B cell (primary cell): ENCODE measurements at places on chromosomes 7 and 10.

- no peak for DNase-seq
Observed at GRCh38 chr7:100892364-100893317, 3.0 kb downstream of the ACHE start.

- DNase-seq = no peak
Observed at GRCh38 chr10:69895759-69896158, 94.1 kb downstream of the COL13A1 start.

GRCh38 chr10:95284807-95285206 is 6.0 kb downstream of the PDLIM1 start:
- no peak for DNase-seq

DNA sequence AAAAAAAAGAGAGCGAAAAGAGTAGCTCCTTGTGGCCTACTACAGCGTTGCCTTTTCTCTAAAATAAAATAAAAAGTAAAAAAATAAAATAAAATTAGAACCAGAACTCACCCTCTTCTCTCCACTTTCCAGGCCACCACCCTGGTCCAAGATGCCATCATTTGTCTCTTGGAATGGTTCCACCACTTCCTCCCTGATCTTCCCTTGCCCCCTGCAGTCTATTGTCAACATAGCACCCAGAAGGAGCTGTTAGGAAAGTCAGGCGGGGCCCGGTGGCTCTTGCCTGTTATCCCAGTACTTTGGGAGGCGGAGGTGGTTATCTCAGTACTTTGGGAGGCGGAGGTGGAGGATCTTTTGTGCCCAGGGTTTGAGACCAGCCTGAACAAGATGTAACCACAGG is 7.6 kb upstream of the GRID2IP start:
- DNase-seq = no peak

GRCh38 chr10:61882621-61883370 is 18.7 kb upstream of the ARID5B start:
- no peak for DNase-seq

DNA sequence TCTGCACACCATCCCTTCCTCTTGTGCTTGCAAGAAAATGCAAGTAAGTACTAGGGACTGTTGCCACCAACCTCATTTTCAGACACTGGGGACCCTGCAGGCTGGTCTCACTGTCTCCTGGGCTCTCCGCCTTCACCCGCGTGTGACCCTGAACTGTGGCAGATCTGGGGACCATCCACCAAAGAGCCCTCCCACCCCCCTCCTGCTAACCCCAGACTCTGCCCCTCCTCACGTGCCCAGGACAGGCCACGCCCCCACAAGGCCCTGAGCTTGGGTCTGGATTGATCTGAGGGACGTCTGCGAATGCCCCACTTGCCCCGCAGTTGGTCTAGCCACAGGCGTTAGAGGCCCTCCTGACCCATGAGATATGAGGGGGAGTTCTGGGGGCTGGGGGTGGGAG is 8.1 kb downstream of the CNPY1 start:
- DNase-seq = no peak

DNA sequence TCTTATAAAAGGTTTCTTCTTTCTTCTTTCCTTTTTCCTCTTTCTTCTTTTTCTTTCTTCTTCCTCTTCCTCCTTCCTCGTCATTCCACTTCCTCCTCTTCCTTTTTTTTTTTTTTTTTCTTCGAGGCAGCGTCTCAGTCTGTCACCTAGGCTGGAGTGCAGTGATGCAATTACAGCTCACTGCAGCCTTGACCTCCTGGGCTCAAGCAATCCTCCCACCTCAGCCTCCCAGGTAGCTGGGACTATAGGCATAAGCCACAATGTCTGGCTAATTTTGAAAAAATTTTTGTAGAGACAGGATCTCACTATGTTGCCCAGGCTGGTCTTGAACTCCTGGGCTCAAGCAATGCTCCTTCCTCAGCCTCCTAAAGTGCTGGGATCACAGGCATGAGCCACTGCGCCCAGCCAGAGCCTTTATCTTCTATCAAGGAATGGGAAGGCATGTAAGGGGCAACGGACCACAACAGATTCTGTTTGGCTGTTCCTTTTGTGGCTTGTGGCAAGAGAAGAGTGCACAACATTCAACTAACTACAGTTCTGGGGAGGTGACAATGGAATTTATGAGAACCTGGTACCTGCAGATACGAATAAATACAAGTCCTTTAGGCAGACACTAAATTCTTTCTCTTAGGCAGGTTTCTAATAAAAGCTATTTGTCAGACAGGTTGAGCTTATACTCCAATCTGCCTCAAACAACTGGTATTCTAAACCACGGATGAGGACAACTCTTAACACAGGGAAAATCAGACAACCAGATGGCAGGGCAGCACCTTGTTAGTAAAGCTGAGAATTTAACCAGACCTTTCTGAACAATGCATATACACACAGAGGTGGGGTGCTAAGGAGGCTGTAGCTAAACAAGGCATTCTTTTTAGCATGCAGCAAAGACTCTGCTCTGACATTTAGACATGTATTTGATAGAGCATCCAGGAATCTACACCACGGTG is 100.3 kb downstream of the DOCK4 start:
- no peak for DNase-seq

GRCh38 chr7:123715198-123715597 is 33.6 kb downstream of the WASL start:
- DNase-seq = no peak

GRCh38 chr10:120989996-120990598 is 138.9 kb downstream of the WDR11 start:
- DNase-seq = no peak

GRCh38 chr10:47350671-47351640 is 2.8 kb downstream of the RBP3 start:
- DNase-seq = no peak

DNA sequence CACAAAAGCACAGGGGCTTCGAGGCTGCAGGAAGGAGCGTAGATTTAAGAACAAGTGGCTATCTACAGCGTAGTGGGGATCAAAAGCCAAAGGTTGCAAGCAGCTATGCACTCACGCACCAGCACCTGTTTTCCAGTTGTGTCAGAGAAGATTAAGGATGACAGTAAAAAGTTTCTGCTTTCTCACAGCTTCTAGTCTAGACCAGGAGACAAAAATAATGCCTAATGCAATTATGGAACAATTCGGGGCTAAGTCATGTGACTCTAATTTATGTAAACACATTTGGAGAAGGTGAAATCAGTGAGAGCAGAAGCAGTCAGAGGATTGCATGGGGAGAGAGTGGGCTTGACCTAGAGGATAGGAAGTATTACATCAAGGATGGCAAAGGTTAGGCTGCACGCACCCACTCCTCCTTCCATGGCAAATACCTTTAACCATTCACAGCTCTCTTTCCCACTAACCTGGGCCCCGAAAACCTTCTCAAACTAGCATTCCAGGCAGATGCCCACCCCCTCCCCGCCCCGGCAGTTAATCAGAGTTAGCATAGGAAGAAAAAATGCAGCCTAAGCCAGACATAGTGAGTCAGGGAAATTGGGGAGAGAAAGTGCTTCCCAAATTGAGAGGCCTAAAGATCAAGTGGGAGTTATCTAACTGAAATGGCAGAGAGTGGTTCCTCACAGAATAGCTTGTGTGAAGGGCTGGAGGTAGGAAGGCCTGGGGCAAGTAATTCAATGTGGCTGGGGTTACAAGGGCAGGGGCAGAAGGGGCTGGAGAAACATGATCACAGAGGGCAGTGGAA is 48.2 kb upstream of the GPAM start:
- DNase-seq = no peak

DNA sequence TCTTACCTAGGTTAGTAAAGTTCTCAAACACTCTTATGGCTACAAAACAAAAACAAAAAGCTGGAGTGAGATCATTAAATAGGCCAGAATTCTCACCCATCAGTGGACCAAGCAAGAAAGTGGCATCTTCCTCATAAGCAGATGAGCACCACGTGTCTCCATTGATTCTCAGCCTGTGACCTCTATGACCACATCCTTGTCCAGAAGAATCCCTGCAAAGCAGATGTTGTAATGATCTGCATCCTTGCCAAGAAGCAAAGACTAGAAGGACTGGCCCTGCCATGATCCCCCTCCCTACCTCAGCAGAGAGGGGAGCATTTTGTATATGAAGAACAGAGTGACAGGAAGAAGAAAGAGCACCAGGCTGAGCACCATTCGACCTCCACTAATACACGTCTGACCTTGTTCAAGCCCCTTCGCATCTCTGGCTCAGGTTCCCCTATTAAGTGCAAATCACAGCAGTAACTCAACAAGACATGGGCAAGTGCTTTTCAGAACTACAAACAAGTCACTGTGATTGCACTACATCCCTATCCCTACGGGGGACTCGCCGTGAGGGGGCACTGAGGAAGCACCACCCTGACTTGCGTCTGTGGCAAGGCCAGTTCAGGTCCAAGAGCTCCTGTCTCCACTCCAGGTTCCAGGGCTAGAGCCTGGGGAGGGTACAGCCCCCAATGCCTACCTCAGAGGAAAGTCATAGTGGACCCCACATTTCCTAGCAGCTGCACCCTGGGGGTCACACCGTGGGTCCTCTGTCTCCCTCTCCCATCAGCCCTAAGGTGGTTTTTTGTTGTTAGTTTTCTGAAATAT is 22.2 kb upstream of the RASSF4 start:
- DNase-seq = no peak

- no peak for DNase-seq
Observed at GRCh38 chr10:47339186-47339735, 8.9 kb upstream of the RBP3 start.

- no peak for DNase-seq
Observed at GRCh38 chr10:119575506-119575905, 21.3 kb downstream of the TIAL1 start.

DNA sequence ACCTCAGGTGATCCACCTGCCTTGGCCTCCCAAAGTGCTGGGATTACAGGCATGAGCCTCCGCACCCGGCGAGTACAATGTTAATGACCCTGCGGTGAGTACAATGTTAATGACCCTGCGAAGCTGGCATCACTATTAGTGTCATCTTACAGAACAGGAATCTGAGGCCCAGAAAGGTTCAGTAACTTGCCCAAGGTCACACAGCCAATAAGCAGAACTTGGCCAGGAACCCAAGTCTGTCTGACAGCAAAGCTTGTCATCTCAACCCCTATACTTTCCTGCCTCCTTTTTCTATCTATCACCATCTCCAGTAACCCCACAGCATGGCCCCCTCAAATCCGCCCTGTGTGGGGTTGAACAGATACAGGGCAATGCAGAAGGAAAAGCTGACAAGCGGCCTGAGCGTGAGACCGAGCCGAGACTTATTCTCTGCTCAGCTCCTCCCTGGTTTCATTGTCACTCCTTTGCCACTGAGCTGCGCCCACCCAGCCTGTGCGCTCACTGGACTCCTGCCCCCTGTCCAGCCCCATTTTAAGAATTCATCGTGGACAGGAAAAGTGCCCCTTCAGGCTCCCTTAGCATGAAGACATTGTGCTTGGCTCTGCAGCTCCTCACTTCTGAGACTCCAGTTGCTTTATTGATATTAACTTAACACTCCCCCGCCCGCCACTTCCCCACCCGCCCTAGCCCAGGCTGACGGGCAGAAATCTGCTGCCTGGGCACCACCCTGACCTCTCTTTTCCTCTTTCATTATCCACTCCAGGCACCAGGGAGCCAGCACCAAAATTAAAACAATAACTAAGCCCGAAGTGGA is 58.1 kb upstream of the LBX1 start:
- no peak for DNase-seq

DNA sequence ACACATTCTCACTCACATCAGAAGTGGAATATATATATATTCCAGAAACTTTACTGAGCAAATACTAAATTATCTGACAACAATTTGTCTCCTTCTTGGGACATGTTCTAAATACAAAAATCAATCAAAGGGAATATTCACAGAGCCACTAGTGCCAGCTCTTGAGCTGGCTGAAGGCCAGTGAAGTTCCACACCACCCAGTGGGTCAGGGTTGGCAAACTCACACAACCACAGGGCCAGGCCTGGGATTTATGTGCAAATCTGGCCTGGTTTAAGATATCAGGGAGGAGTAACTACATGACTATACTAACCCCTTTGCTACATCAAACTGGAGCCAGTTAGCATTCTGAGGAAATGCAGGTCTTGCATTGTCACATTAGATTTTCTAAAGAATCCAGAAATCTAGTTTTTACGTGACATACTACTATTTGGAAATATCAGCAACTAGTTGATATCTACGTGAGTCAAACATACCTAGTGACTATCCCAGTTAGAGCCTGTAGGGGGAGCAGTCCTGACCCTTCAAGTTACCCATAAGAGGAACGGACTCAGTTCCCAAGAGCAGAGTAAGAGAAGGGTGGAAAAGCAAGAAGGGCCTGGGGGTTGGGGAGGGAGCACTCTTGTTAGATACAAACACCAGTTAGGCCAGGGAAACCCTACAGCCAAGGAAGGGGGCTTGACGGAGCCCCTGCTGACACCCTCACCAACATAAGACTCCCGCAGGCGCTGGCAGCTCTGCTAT is 600.4 kb downstream of the KCNMA1 start:
- no peak for DNase-seq

GRCh38 chr7:2399848-2400587 is 3.4 kb upstream of the CHST12 start:
- no peak for DNase-seq

GRCh38 chr10:86728056-86728455 is 28.4 kb upstream of the BMPR1A start:
- DNase-seq = no peak

- no peak for DNase-seq
Observed at GRCh38 chr10:127216274-127216673, 19.9 kb upstream of the INSYN2A start.

GRCh38 chr7:20299647-20300312 is 30.9 kb upstream of the ITGB8 start:
- DNase-seq = no peak

DNA sequence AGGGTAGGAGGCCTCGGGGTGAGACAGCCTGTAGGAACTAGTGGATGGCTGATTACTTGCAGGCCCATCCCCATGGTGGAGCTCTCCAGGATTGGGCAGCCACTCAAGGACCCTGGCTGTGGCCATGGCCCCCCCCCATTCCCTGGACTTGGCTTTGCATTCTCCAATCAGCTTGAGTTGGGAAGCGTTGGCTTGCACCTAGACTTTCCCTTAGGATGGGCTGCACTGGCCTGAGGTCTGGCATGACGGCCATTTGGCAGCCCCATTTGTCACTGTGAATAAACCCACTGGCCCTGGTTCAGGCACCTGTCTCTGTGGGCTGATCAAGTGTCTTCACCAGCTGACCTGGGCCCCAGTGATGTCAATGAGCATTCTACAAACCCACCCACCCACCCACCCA is 41.4 kb downstream of the RAMP3 start:
- DNase-seq = no peak

- DNase-seq = no peak
Observed at GRCh38 chr7:27064159-27064558, 31.6 kb downstream of the HOXA1 start.

GRCh38 chr7:30848121-30848855 is 63.4 kb upstream of the AQP1 start:
- DNase-seq = no peak

GRCh38 chr7:93145354-93145753 is 2.8 kb downstream of the SAMD9L start:
- DNase-seq = peak; percentile 51

DNA sequence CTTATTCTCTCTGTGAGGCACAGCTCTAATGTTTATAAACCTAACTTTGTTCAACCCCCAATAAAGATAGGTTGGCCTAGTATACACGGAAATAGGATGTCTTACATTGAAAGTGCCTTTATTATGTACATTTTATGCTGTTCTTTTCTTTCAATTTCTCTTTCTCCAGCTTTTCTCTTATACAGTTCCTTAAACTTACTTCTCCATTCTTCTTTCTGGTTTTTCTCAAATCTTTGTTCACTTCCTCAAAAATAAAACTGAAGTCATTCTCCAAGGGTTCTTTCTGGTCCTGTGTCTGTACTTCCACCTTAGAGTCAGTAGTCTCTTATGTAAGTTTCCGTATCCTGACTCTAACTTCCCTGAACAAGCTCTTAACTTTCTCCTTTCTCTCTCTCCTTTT is 29.2 kb upstream of the NAMPT start:
- DNase-seq = peak; percentile 45
